Heart right ventricle (tissue), 16 donors: ENCODE measurements at places on chromosomes 4 and X. TPM values are rescaled to one million over a fixed set of nuclear protein-coding genes. Genes with fewer than 3 reads are reported as not detected.

Gene ZNF732
- not detected for total RNA-seq

Gene DOK7
- total RNA-seq: 35.9 TPM

Gene NOCT
- total RNA-seq: 16.1 TPM

Gene FGB
- not detected for total RNA-seq
